Stimulated activated CD8-positive, alpha-beta memory T cell treated with anti-CD3 and anti-CD28 coated beads, Interleukin-15, amount 100 ng/mL, for 1 hour (primary cell): ENCODE measurements at places on chromosomes 2 and 18.

DNA sequence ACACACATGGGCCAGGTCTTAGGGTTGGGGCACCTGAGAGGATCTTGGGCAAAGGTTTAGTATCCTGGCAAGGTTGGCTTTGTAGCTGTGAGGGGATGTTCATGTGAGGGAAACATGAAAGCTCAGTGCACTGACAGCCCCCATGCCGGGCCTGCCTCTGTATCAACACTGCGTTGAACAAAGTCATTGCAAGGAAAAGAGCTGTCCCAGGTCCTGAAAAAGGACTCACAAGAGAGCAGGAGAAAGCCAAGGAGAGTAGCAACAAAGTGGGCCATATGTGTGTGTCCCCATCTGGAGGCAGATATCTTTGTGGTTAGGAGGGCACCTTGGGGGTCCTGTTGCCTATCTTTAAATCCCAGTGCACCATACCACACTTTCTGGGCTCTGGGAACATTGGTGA, 237.8 kb upstream of the THSD7B start:
- DNase-seq: no peak

DNA sequence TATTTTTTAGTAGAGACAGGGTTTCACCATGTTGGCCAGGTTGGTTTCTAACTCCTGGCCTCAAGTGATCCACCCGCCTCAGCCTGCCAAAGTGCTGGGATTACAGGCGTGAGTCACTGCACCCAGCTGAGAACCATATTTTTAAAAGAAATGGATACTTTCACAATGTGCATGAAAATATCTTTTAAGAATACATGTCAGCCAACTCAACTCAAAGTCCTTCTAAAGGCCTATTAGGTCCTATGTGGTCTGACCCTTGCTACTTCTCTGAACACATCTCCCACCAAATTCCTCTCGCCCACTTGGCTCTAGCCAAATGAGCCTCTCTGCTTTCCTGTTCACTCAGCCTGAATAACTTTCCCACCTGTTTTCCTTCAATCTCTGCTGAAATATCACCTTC, 119.6 kb downstream of the MTX2 start:
- DNase-seq: no peak

DNA sequence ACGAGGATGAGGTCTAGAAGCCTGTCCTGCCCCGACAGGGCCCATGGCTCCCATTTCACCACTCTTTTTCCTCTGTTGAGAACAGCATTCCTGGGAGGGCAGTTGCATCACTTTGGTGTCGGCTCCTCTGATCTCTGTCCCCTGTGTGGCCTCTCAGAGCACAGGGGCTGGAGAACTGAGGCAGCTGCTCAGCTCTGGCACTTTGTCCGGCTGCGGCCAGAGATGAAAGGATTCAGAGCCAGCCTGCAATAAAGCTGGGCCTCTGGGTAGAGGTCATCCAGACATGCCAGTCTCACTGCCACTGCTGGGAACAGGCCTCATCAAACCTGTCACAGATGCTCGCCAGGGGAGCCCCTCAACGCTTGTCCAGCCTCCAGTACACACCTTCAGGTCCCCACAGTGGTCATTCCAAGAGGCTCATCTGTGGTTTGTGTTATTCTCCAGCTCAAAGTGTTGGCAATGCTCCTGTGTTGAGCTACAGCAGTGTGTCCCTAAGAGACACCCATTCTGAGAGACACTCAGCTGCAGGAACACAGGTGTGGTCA, 13.1 kb upstream of the ROCK2 start:
- no peak for DNase-seq

GRCh38 chr2:131404753-131405152, 40.8 kb upstream of the RAB6D start:
- no peak for DNase-seq

DNA sequence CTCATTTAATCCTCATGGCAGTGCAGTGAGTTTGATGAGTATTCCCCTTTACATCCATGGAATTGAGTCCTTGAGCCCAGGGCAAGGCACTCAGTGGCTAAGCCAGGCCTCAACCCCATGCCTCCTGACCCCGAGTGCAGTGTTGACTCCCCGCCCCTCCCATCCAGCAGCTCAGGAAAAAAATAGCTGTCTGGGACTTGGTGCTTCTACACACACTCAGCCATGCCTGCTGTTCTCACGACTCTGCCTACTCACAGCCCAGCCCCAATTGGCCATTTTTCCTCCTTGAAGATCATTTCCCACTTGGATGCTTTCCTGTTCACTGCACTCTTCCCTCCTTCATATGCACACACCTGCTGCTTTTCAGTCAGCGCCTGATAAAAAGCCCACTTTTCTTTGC, 8.8 kb downstream of the FOSL2 start:
- no peak for DNase-seq

- DNase-seq: no peak
Observed at GRCh38 chr2:80489717-80490116, 185.2 kb upstream of the LRRTM1 start.

- DNase-seq: no peak
Observed at GRCh38 chr2:240876035-240876474, 7.4 kb downstream of the AGXT start.
